ENCODE measurements at places on chromosomes 4 and X. TPM values are rescaled to one million over a fixed set of nuclear protein-coding genes. Genes with fewer than 3 reads are reported as not detected.

Gene SEC24D
- 70.4 TPM for total RNA-seq

- no peak for DNase-seq
These were observed 1664.3 kb downstream of the C4orf33 start for GRCh38 chr4:130760246-130760645.

DNA sequence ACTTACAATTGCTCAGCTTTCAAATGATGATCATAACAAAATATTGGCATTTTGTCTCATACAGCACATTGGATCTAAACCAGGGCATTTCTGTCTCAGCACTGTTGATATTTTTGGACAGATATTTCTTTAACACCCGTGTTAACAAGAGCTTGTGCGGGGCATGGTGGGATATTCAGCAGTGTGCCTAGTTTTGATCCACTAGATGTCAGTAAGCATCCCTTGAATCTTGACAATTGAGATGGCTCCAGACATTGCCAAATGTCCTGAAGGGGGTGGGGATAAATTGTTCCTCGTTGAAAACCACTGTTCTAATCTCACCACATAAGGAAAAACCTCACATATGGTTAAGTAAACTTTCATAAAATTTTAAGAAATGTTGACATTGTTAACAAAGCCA is 806.3 kb downstream of the STIM2 start:
- DNase-seq: no peak

Gene TASL
- not detected for total RNA-seq

- no peak for DNase-seq
These were observed 108.8 kb upstream of the BMP2K start for GRCh38 chr4:78667325-78667724.

Gene NWD2
- total RNA-seq: not detected

DNA sequence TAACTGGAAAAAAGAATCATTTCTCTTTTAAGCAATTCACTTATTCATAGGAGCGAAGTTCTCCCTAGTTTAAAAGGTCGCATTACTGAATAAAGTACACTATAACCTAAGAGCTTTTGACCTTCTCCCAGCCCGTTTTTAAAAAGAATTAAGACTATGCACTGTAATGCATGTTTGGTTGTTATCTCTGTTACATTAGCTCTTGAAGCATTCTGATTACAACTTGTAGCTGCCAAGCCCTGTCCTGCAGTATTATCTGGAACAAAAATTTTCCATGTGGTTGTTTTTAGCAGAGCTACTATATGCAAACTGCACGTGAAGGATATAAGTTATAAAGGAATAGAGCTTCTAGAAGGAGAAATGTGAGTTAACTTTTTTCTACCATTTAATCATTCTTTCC is 8.1 kb downstream of the GAB1 start:
- no peak for DNase-seq

GRCh38 chrX:154873329-154873728 is 12.8 kb upstream of the F8A1 start:
- no peak for DNase-seq

Gene AFM
- total RNA-seq: 0.64 TPM

Gene MTNR1A
- total RNA-seq: not detected

GRCh38 chr4:89657931-89658700 is 178.8 kb downstream of the SNCA start:
- no peak for DNase-seq

Gene PABPC1L2B
- 9.4 TPM for total RNA-seq

Gene RIBC1
- 0.97 TPM for total RNA-seq

DNA sequence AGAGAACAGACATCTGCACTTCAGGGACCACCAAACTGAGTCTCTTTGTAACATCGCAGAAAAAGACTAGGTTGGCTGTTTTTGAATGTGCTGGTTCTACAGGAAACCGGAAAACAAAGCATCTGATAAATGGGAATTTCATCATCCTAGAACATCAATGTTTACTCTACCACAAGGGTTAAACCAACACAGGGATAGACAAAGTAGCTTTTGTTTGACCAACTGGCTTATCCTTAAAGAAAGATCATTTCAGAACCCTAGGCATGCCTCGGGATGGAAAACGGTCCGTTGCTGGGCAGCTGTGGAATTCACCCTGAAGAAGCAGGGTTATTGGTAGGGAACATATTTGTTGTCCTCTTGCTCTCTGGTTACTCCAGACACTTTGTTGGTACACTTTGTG is 2355.5 kb upstream of the AGA start:
- no peak for DNase-seq

DNA sequence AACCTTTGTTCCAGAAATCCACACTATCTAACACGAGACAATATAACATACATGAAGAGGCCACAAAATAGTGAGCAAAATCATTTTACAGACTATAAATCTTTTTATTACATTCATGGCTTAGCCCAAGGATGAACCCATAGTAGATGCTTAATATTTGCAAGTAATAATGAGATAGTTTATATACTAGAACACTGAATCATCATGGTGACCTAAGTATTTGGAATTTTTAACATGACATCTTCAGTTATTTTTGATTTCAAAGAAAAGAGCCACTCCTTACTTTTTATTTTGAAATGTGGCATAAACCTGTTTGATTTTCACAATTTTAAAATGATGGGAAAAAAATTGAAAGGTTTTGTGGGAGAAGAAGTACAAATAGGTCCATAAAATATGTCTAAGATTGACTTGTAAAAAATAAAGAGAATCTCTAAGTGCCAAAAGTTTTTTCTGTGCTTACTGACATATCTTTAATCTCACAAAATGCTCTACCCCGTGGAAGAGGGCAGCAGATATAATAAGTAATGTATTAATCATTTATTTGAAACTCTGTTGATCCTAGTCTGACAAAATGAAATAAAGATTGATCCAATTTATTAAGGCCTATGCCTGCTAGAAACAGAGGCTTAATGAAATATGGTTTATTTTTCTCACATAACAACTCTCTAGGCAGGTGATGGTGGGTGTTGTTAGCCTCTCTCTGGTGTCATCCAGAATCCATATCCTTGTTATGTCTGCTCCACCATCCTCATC is 224.5 kb upstream of the CENPE start:
- DNase-seq: no peak

Gene CXCL8
- total RNA-seq: not detected

DNA sequence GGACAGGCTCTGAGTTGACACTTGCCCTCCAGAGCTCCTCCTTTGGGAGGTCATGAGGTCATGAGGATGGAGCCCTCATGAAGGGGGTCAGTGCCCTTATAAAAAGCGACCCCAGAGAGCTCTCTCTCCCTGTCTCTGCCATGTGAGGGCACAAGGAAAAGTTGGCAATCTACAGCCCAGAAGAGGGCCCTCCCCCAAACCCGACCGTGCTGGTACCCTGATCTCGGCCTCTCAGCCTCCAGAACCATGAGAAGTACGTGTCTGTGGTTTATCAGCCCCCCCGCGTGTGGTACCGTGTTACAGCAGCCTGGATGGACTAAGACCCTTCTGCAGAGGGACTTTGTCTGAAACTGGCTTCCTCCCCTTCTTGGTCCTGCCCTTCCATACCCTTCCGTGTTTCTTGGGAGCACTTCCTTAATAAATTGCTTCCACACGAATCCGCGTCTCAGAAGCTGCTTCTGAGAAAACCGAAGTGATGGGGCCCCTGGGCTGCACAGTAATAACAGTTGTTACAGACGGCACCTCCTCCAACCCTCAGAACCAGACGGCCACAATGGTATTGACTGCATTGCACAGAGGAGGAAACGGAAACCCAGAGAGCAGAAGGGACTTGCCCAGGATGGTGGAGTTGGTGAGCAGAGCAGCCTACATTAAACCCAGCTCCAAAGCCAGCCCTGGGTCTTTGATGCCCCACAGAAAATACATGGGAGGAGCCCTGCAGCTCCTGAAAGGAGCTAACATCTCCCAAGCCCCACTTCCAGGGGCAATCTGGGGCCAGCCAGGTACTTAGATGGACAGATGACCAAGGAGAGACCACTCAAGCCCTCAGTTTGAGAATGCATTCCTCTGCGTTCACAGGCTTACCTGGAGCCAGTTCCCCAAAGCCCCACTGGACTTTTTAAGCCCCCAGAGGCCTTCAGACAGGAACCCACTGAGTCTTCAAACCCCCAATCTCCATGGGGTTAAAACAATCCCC is 242.7 kb downstream of the BCOR start:
- DNase-seq: no peak

Gene SPON2
- 0.97 TPM for total RNA-seq

Gene PPP2R2C
- 1.7 TPM for total RNA-seq

Data from endothelial cell (in vitro differentiated cells).